Activated CD8-positive, alpha-beta memory T cell treated with anti-CD3 and anti-CD28 coated beads for 1 hour (primary cell): ENCODE measurements at places on chromosomes 5 and 9.

GRCh38 chr5:155554500-155554899 is 540.9 kb downstream of the KIF4B start:
- DNase-seq = no peak

DNA sequence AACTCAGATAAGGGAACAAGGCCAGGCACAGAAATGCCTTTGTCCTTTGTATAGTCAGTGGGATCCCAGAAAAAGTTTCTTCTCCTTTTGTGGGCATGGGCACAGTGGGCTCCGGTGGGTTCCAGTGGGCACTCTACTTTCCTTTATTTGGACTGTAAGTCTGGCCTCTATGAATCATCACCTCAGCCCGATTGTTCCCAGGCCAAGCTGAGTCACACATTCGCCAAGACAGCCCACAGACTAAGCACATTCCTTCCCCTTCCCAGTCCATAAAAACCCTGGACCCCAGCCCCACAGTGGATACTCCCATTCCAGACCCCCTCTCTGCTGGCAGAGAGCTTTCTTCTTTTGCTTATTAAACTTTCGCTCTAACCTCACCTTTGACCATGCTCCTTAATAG is 165.0 kb downstream of the FBXL17 start:
- no peak for DNase-seq

GRCh38 chr5:14510880-14511279 is 70.7 kb upstream of the OTULINL start:
- DNase-seq = no peak

GRCh38 chr9:127903557-127904475 is 4.4 kb upstream of the ST6GALNAC6 start:
- peak; percentile 57 for DNase-seq

DNA sequence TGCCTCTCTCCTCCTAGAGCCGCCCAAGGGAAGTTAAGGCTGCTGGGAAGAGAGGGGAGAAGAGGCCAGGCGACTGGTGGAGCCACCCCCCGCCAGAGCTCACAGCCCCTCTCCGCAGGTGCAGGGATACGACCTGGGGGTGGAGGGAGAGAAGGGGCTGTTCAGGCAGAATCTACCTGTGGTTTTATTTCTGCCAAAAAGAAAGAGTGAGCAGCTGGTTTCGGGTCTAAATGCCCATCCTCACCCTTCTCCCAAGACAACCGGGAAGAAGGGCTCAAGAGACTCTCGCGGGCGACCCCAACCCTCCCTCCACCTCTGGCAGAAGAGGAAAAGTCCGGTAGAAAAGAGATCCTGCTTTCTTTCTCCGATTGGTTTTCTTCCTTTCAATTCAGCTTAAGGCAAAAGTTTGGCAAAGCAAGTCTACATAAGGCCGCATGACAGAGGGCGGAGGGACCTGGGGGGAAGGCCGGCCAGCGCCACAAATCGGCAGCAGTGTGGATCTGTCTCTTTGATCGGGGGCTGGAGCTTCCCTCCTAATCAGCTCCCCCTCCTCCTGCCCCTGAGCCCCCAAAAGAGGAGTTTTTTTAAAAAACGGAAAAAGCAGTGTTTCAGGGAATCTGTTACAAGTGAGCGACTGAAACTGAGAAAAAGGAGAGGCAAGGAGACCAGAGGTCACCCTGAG is 16.3 kb downstream of the FAM78A start:
- no peak for DNase-seq

DNA sequence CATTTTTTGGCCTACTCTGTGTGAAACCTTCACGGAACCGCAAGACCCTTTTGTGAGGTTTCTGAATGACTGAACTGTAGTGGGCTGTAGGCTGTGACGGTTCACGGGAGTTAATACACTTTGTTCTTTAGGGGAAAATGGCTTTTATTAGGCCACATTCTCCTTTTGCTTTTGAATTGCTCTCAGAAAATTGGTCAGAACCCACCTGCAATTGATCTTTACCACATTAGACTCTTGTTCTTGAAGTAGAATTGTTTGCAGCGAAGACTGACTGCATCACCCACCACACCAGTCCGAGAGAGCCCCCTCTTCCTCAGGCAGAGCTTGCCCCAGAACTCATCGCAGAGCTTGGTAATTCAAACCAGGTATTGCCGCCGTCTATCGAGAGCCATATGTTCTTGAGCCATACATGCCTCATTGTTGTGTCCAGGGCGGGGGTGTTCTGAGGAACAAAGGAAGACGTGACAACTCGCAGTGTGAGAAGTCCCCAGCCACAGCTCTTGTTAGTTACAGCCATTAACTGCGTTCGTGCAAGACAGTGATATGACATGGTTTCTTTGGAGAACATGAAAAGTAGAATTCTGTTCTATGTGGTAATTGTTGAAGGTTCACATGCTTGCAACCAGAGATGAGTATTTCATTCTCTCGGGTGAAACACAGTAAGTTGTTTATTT is 166.4 kb upstream of the OTULINL start:
- no peak for DNase-seq

DNA sequence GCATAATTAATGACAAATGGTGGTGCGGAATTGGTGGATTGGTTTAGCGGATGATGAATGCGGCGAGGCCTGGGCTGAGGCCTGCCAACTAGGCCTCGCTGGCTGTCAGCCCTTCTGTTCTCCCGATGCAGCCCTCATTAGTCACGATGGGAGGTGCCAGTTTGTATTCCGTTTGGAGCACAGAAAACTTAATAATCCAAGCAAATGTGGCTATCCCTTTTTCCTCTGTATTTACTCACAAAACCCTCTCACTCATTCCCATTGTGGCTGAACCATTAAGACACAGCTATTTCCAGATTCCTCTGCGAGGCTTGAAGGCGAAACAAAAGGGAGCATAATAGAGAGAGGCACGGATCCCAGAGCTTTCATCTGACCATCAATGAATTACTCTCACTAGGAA is 114.3 kb downstream of the MVB12B start:
- DNase-seq = no peak

- DNase-seq = no peak
Observed at GRCh38 chr5:72234868-72235267, 85.2 kb downstream of the MRPS27 start.

- no peak for DNase-seq
Observed at GRCh38 chr5:35171078-35171477, 59.2 kb downstream of the PRLR start.

DNA sequence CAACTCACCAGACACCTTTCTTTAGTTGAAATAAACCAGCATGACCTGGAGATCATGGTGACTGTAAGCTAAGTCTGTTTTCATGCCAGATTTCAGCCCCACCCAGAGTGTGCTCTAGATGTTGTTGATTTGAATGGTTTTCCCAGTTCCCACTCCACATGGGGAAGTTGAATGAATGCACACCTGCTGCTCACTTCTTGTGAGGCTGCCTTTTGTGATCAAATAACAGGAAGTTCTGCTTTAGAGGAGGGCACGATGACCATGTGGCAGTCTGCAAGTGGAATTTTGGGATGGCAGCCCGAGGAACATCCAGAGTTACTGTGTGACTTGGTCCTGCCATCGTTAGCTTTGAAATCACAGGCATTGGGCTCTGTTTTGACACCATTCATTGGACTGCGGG is 18.7 kb downstream of the SLC46A2 start:
- no peak for DNase-seq

DNA sequence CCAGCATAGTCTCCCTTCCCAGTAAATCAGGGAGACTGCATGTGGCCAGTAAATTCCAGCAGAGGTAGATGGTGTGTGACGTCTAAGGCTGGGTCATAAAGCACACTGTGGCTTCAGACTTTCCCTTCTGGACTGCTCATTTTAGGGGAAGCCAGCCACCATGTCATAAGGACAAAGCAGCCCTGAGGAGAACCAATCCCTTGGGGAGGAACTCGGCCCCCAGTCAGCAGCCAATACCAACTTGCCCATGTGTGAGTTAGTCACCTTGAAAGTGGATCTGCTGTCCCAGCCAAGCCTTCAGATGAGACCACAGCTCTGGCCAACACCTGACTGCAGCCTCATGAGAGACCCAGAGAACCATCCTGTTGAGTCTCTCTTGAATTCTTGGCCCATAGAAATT is 14.7 kb upstream of the NINJ1 start:
- DNase-seq = no peak

GRCh38 chr5:28012538-28012937 is 974.2 kb upstream of the CDH9 start:
- no peak for DNase-seq

DNA sequence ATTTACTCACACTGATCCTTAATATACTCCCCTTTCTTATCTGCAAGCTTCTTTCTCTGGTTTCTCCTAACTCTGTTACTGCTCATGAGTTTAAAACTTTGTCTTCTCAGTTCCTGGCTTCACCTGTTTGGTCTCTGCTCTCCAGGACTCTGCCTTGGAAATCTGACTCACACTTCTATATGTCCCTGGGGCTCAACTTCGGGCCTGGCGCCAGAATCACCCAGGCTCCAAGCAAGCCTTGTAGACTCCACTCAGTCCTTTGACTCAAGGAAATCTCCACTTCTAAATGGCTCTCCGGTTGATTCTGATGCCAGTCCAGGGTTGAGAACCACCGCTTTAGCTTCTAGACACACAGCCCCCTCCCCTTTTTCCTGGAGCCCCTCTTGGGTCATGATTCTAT is 57.8 kb downstream of the TMC1 start:
- no peak for DNase-seq

- DNase-seq = no peak
Observed at GRCh38 chr5:8981016-8981415, 564.9 kb downstream of the SEMA5A start.

DNA sequence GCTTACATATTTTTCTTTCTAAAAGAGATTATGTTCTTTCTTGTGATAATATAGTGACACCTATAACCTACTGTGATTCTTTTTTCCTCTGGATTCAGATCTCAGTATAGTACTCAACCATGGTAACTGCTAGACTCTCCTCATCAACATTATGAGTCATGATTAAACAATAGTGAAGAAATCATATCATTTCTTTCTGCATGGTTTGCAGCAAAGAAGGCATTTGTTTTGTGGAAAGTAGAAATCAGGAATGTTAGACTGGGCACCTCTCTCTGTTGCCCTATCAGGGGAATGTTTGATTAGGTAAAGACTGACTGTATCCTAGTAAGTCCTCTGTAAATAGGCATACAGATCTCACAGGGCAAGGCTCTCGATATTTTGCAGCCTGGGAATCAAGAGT is 25.6 kb upstream of the SMC2 start:
- no peak for DNase-seq

- DNase-seq = no peak
Observed at GRCh38 chr5:52668139-52668538, 119.6 kb upstream of the ITGA1 start.
